ENCODE measurements at places on chromosomes 5 and 9.
A peak's percentile ranks its signal among the peaks of the same experiment; 100 is the strongest.

DNA sequence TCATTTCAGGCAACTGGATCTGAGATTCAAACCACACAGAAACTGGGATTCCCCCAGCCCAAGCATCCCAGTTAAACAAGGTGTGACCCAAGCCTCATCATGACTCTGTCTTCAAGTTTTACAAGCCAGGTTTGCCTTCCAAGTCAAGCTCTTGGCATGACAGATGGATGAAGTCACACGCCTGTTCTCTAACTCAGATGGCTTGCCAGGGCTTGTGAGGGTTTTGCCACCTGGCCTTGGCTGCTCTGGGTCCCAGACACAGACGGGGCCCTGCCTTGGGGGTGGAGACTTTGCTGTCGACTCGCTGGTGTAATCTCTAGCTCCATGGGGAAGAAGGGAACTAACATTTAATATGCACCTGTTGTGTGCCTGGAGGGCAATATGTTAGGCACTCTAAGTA is 95.8 kb upstream of the RARS1 start:
- no peak for DNase-seq

- DNase-seq, result peak; percentile 81
Observed at GRCh38 chr5:140240987-140241706, 61.8 kb downstream of the PFDN1 start.

GRCh38 chr9:135488013-135488330 is 8.4 kb downstream of the PPP1R26 start:
- DNase-seq, result no peak

- no peak for DNase-seq
Observed at GRCh38 chr5:111513131-111513520, 791 bp upstream of the STARD4 start.

DNA sequence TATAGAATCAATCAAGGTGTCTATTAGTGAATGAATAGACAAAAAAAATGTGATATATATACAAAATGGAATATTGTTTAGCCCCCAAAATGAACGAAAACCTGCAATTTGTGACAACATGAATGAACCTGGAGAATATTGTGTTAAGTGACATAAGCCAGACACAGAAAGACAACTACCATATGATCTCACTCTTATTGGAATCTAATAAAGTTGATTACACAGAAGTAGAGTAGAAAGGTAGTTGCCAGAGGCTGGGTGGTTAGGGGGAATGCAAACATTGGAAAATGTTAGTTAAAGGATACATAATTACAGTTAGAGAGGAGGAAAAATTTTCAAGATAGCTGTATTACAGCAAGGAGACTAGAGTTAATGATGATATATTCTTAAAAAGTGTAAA is 1962.3 kb downstream of the EFNA5 start:
- DNase-seq, result no peak

DNA sequence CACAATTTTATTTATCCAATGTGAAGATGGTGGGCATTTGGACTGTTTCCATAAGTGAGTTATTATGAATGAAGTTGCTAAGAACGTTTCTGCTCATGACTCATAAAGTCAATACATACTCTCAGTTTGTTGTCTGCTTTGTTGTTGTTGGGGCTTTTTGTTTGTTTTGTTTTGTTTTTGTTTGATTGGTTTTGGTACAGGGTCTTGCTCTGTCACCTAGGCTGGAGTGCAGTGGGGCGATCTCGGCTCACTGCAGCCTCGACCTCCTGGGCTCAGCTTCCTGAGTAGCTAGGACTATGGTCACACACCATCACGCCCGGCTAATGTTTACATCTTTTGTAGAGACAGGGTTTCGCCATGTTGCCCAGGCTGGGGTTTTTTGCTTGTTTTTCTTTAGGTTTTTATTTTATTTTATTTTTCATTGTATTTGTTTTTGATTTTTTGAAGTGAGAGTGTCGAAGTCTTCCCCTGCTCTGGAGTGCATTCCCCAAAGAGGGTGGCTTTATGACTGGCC is 18.0 kb downstream of the TRIM7 start:
- DNase-seq, result no peak

- DNase-seq, result no peak
Observed at GRCh38 chr9:94821098-94821887, 94.8 kb downstream of the AOPEP start.

DNA sequence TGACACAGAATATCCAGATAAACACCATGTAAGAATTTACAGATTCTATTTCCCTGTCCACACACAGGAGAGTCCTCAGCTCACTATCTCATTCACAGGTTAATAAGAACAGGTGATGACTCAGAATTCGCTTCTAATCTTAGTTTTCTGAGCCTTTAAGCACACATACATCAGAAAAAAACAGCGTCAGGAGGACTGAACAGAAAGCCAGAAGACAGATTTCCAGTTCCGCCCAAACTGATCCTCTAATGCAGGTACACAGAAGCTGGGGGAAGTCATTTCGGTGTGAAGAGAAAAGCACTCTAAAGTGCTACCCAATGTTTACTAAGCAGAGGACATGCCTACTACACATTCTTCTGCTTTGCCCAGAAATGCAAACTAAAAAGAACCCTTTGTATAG is 1.6 kb downstream of the CEMIP2 start:
- DNase-seq, result no peak

DNA sequence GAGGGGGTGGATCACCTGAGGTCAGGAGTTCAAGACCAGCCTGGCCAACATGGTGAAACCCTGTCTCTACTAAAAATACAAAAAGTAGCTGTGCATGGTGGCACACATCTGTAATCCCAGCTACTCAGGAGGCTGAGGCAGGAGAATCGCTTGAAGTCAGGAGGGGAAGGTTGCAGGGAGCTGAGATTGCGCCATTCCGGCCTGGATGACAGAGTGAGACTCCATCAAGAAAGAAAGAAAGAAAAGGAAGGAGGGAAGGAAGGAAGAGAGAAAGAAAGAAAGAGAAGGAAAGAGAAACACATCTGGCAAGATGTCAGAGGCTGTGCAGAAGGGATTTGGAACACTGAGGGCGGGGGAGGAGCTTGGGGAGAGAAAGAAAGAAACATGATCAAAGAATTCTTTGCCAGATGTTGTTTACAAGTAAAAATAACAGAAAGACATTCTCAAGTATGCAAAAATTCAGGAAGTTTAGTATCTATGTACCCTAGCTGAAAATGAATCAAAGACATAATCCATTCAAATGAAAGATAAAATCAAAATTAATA is 93.7 kb downstream of the AK8 start:
- DNase-seq, result no peak

GRCh38 chr5:141420855-141421488 is at the start of gene PCDHGA11:
PCDHGA11 (plus strand) TSS chr5:141421051; CDS start chr5:141421228, 177 bp downstream.
- peak; percentile 41 for DNase-seq

DNA sequence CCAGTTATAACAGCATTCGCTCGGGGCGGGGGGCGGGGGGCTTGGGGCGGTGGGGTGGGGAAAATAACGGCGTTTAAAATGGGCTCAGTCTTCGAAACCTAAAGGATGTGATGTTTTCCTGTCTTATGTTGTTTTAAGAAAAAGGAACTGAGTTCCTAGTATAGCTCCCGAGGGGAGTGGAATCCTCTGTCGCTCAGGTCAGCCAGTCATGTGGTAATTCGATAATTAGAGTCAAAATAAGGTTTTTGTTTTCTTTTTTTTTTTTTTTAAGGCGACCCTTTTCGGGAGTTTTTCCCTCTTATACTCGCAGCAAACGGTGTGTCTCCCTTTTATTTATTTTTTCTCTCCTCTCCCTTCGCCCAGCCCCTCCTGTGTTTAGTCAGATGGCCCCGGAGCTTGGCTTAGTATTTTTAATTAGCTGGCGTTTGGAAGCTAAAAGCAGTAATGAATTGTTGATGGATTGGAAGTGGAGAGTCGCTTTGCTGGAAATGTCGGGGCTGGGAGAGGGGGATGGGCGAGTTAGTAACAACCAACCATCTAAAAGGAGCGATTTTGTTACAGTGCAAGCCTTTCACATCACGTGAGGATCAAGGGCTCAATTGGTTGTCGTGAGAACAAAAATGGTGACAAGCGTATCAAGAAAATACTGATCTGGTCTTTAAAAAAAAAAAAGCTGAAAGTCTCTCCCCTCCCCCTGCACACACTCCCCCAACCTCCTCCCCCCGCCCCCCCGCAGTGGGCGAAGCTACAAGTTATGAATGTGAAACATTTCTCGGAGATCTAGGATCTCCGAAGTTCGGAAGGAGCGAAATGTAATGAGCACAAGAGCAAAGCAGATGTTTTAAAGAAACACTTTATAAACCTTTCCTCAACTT is 714 bp upstream of the ZNF608 start:
- peak; percentile 91 for DNase-seq

DNA sequence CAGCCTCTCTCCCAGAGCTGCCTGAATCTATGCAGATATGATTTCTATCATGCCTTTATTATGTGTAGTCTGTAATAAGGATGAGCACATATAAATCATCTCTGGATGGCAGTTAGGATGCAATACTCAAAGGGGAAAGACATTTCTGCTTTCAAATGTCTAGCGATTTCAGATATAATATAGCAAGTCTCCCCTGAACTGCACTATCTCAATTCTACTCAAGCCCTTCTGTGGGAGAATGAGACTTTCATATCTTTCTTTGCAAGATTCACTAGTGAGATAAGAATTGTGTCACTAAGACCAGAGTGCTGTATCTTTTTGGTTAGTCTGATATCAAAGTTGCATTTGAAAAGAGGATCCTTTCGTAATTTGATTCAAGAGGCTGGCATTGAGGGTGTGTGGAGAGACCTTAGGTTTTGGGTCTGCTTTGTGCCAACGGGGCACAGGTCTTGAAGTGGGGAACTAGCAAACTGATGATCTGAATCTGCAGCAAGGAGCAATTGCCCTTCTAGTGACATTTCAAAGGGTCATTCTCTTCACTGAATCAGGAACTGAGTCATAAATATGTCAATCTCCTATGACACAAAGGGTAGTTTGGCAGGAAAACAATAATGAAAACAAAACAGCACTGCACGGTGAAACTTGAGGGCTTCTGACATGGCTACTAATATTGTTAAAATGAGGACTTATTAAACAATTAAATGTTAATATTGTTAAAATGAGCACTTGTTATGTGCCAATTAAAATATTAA is 305.5 kb upstream of the CLINT1 start:
- no peak for DNase-seq

GRCh38 chr5:104431002-104431620 is 868.5 kb upstream of the NUDT12 start:
- DNase-seq, result peak; percentile 71

- no peak for DNase-seq
Observed at GRCh38 chr5:176573564-176574296, 24.6 kb downstream of the CDHR2 start.

- DNase-seq, result no peak
Observed at GRCh38 chr5:74536658-74537057, 103.9 kb downstream of the ENC1 start.

- no peak for DNase-seq
Observed at GRCh38 chr5:149344151-149344550, 1.1 kb upstream of the GRPEL2 start.

GRCh38 chr9:12748016-12748415 is 26.8 kb upstream of the LURAP1L start:
- DNase-seq, result peak; percentile 24

- no peak for DNase-seq
Observed at GRCh38 chr9:137313326-137313936, 11.4 kb upstream of the NRARP start.

- no peak for DNase-seq
Observed at GRCh38 chr9:68443624-68444023, 87.2 kb downstream of the PGM5 start.

DNA sequence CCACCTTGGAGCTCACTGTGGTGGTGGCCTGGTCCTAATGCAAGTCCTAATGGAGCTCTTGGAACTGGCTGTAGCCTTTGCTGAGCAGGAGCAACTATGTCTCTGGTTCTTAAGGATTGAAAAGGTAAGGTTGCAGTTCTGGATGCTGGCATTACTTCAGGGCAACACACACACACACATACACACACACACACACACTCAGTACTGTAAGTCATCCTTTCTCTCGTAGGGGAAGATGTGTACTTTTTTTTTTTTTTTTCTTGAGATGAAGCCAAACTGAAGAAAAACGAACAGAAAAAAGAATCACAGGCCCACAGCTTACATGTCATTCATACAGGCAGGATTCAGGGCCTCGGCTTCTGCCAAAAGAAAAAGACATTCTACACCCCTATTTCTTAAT is 81.1 kb upstream of the RPS23 start:
- no peak for DNase-seq

- DNase-seq, result no peak
Observed at GRCh38 chr5:3186736-3187405, 408.8 kb upstream of the IRX1 start.

GRCh38 chr9:110191615-110192014 is 16.3 kb downstream of the C9orf152 start:
- no peak for DNase-seq

DNA sequence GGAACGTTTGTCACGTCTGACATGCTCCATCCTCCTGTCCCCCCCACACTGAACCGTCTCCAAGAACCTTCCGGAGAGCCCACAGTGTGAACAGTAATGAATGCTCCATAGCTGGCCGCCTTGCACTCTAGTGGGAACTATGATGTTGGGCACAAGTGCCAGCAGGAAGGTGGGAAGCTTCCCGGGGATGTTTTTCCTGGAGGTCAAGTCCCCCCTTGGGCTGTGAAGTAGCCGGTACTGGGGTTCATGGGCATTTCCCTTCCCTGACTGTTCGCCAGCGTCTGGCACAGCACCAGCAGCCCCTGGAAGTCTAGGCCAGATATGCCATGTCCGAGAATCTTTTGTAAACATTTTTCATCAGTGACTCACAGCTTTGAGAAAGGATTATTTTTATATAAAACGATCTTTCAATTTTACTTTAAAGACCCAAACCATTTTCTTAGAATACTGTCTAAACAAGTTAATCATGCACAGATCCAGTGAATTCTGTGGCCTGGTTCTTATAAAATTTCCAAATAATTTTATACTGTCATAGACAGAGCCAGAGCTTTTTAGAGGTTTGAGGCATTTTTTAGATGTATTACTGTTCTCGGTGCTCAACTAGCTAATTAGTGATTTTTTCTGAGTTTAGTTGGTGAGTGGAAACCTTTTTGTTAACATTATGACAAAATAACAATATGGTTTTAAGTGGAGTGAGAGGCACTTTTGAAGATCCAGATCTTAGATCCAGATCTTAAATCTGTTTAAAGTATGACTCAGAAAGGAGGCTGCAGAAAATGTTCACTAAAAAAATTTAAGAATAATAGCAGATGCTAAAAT is 11.6 kb downstream of the ABL1 start:
- DNase-seq, result peak; percentile 37

- DNase-seq, result no peak
Observed at GRCh38 chr5:77366717-77367500, 125.2 kb downstream of the WDR41 start.

GRCh38 chr9:97109194-97109811 is 70.4 kb upstream of the CTSV start:
- no peak for DNase-seq

DNA sequence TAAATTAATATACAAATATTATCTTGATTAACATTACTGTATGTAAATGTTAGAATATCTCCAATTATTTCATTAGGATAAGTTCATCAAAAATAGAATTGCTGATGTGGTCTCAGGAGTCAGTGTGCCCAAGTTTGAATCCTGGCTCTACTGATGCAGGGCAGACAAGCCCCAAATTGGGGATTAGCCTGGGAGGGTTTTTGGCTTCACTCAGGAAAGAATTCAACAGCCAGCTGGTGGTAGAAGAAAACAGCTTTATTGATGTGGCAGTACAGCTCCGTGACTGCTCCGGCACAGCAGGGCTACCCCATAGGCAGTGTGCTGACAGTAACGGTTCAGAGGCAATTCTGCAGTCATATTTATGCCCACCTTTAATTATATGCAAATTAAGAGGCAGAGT is 32.5 kb downstream of the COL27A1 start:
- no peak for DNase-seq

- DNase-seq, result no peak
Observed at GRCh38 chr5:169029037-169029436, 271.9 kb downstream of the SLIT3 start.

- no peak for DNase-seq
Observed at GRCh38 chr9:15519831-15520230, 9.1 kb upstream of the PSIP1 start.
